Karpas-422 (cell line): ENCODE measurements at places on chromosomes 2 and 18. TPM values are rescaled to one million over a fixed set of nuclear protein-coding genes. Genes with fewer than 3 reads are reported as not detected.

DNA sequence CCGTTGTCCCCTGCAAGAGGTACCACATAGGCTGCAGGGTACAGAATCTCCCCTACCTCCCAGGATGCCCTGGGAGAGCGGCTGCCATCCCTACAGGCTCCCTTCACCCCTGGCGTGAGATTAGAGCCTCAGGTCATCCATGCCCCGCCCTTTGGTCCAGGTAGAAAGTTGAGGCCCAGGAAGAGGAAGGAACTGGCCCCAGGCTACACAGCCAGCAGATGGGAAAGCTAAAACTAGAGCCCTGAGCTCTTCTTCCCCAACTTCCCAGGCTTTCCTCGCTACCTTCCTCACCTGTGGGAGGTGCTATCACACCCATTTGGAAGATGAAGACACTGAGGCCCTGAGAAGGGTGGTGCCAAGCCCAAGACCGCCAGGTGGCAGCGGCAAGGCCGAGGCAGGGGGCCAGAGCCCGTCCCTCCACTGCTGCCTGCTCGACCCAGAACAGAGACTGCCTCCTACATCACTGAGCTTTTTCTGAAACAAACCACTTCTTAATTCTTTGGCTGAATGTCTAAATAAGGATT is 25.8 kb downstream of the CIB4 start:
- H3K36me3 ChIP-seq, result no peaks in the 10 kb centered on the region
- H3K4me1 ChIP-seq, result peaks cover under 1% of the 10 kb centered on the region; the same call in 1 of the 2 replicates
- no peak overlapping the region for H3K27ac ChIP-seq
- no peaks in the 10 kb centered on the region for H3K27me3 ChIP-seq
- DNase-seq, result peak; percentile 64

- no peak for DNase-seq
- H3K4me3 ChIP-seq, result no peak overlapping the region
- H3K27ac ChIP-seq, result no peak overlapping the region
- no peaks in the 10 kb centered on the region for H3K4me1 ChIP-seq
These were observed 15.1 kb upstream of the KCNE4 start for GRCh38 chr2:223036790-223037444.

DNA sequence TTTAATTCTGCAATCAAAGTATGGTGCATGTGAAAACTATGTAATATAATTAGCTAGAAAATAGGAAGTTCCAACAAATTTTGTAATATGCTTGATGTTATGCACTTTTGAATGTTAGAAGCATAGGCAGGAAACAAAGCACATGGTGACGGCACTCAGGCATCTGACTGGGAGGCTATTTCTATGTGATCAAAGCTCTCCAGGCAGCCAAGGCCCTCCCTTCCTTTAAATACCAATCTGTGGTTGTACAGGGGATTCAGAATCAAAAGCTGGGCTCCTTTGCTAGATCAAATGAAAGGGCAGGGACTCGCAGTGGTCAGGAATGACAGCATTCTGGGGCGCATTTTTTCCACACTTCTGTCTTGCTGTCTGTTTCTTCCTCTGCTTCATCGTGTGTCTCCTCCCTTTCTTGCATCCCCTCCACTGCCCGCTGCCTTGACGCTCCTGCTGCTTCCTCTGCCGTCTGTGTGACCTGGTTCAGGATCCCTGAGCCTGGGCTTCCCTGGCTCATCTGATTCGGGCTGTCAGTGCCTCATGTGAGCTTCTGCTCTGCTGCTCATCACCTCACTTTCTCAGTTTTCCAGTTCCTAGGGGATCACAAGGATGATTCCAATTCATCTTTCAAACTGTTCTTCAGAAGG is 30.9 kb downstream of the TMEM182 start:
- H3K4me3 ChIP-seq, result no peak overlapping the region
- peaks cover 9% of the 10 kb centered on the region for H3K4me1 ChIP-seq
- H3K27me3 ChIP-seq, result no peaks in the 10 kb centered on the region
- no peak overlapping the region for H3K27ac ChIP-seq

LYG2 gene
- not detected in 2 replicates for total RNA-seq

GRCh38 chr18:7242926-7243325 is 12.0 kb downstream of the LRRC30 start:
- H3K4me3 ChIP-seq, result no peak overlapping the region
- no peaks in the 10 kb centered on the region for H3K4me1 ChIP-seq
- H3K27ac ChIP-seq, result no peak overlapping the region
- no peaks in the 10 kb centered on the region for H3K36me3 ChIP-seq
- H3K27me3 ChIP-seq, result no peaks in the 10 kb centered on the region
- no peak for DNase-seq

GRCh38 chr2:191696001-191696400 is 18.1 kb downstream of the NABP1 start:
- no peak overlapping the region for H3K4me3 ChIP-seq
- no peak for DNase-seq
- H3K27ac ChIP-seq, result no peak overlapping the region

DNA sequence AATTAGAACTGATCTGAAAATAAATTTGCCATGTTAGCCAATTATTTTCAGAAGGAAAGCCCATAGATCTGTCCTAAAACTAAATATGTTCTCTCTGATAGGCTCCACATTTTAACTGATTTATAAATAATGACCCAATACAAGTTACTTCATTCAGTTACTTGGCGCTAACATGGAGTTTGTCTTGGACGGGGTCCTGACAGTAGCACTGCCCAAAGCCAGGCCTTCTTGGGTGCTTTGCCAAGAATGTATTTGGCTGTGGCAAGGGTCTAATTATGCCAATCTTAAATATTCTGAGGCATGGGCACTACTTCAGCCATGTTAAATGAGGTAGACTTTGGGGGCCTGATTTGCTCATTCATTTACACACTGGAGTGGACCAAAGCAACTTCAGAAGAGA is 135.0 kb upstream of the PKDCC start:
- no peak overlapping the region for H3K4me3 ChIP-seq
- no peaks in the 10 kb centered on the region for H3K27me3 ChIP-seq
- H3K4me1 ChIP-seq, result no peaks in the 10 kb centered on the region
- no peaks in the 10 kb centered on the region for H3K36me3 ChIP-seq

- H3K36me3 ChIP-seq, result no peaks in the 10 kb centered on the region
- H3K4me1 ChIP-seq, result no peaks in the 10 kb centered on the region
- H3K27me3 ChIP-seq, result no peaks in the 10 kb centered on the region
- no peak overlapping the region for H3K27ac ChIP-seq
These were observed 137.5 kb upstream of the CHAC2 start for GRCh38 chr2:53630026-53630606.

ALPG gene
- not detected in 2 replicates for total RNA-seq

DNA sequence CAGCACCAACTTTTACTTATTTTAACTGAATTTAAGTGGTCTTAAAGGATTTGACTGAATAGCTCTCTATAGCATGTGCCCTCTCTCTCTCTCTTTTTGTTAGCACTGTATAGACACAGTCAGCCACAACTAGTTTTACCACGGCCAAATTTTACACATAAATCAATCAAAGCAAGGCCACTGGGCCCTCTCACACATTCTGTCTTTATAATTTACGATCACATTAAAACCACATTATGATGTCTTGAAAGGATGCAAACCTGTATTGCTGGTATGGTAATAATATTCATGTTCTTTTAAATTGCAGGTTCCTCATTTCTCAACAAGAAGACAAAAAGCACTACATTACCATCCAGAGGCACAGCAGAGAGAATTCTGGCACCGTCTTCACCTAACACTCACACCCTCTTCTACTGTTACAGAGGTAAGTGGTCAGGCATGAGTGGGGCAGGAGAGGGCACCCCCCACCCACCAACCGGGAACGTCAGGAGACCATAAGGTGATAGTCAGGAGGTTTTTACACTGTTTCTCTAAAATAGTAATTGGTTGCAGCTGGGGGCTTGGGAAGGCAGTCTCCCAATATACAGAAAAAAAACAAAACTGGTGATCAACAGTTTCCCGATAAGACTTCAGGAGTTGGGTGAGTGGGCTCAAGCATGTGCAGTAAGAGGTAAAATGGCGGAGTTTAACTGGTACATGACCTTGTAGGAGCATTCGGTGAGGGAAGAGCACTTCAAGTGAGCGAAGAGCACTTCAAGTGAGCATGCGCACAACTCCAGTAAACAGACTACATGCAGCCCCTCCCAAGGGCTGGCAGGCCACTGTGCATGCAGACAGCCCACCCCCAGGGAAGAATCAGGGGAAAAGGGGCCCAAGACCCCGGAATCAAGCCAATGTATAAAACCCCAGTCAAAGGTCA is 296.7 kb downstream of the PIEZO2 start:
- no peaks in the 10 kb centered on the region for H3K27me3 ChIP-seq
- no peaks in the 10 kb centered on the region for H3K36me3 ChIP-seq
- no peak for DNase-seq
- H3K4me3 ChIP-seq, result no peak overlapping the region

TMEM247 gene
- not detected in 2 replicates for total RNA-seq

- peak overlapping the region; percentile 91 for H3K4me3 ChIP-seq
- H3K27me3 ChIP-seq, result no peaks in the 10 kb centered on the region
- H3K36me3 ChIP-seq, result peaks cover 8% of the 10 kb centered on the region; the same call in 1 of the 2 replicates
- no peak for DNase-seq
These were observed 1.7 kb downstream of the EML4 start for GRCh38 chr2:42170619-42171395.

DNA sequence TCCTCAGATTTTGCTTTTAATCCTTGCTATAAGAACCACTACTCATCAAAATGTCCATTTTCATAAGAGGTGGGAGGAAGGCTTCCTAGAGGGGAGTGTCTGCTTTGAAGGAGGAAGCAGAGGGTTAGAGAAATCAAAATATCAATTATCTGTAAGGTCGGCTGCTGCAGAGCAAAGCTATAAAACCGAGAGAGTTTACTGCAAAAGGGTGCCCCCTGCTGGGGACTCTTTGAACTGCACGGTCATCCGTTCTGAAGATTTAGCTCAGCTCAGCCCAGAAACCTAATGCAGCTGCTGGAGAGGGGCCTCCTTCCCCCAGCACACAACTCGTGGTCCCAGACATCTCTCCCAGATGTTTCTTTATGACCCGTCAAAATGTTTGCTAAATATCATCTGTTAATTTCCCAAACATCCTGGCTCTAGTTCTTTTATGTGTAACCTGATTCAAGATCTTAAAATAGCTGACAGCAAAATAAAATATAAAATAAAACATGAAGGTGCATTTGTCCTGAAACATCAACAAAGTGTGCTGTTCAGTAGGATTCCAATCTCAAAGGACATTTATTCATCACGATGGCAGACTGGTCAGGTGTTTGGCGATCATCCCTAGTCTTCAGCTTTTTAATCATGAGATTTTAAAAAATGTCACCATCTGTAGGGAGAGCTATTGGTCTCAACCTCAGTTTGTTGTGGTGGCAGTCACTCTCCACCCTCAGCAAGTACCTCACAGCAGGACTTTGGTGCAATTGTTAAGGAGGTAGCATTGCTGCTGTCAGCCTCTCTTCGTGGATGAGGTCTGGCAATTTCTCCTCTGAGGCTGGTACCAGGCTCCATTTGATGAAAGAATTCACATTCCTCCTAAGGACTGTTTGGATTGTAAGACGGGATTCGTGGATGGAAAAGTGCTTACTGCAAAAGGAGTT is 185.9 kb downstream of the MTX2 start:
- H3K27me3 ChIP-seq, result no peaks in the 10 kb centered on the region
- H3K27ac ChIP-seq, result peak overlapping the region; percentile 82
- H3K4me3 ChIP-seq, result no peak overlapping the region

DNA sequence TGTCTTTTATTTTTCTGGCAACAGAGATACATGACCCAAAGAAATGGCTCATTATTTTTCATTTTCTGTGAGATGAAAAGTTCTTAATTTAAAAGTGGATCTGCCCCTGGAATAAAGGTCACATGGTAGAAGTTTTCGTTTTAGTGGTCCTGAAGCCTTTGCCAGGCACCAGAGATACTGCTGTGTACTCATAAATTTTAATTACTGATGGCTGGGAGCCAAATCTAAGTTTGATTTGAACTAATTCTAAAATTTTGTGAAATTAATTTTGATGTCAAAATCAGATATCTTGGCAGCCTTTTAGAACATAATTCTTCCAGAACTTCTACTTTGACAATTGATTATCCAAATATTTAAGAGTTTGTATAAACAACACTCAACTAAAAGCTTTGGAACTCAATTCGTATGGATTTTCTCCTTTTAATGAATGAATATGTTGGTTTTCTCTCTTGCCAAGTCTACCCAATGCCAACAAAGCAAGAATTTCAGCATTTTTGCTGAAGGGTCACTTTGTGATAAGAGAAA is 128.5 kb upstream of the SP5 start:
- DNase-seq, result no peak
- no peak overlapping the region for H3K27ac ChIP-seq
- H3K4me3 ChIP-seq, result no peak overlapping the region
- H3K27me3 ChIP-seq, result no peaks in the 10 kb centered on the region
- no peaks in the 10 kb centered on the region for H3K36me3 ChIP-seq
- H3K4me1 ChIP-seq, result no peaks in the 10 kb centered on the region
